ENCODE measurements at places on chromosomes 2 and 18.

GRCh38 chr2:6986301-6986911, 69.2 kb downstream of the RNF144A start:
- DNase-seq: peak; percentile 72

DNA sequence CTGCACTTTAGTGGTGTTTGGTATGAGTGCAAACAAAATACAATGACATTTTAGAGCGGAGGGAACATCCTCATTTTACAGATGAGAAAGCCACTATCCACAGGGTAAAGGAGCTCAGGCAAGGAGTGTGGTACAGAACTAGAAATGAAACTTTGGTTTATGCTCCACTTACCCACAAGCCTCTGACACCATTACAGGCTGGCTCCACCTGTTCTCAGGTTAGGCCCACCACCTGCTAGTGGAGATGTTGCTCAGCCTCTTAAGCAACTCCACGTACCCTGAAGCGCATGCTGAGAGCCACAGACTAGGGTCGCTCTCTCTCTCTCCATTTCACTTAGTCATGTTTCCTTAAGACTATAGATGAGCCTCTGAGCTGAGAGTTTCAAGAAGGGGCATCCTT, 130.0 kb downstream of the MBD2 start:
- no peak for DNase-seq

DNA sequence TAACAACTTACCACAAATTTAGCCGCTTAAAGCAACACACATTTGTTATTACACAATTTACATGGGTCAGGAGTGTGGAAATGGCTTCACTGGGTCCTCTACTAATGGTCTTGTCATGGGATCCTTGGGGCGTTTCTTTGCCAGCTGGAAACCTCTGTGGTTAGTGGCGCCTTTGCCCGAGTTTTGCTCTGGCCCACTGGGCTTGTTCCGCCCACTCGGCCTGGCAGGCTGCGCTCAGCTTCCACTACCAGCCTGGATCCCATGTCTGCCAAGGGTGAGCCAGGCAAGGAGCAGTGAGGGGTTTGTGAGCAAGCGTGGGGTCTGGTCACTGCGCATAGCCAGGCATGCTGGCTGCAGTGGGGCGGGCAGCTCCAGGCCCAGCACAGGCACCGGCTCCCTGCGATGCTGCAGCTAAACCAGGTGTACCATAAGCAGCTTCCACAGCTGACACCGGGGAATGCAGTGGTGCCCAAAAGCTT, 16.2 kb upstream of the MBD2 start:
- DNase-seq: no peak

- no peak for DNase-seq
These were observed 31.5 kb downstream of the DYNC1I2 start for GRCh38 chr2:171718720-171719119.

- no peak for DNase-seq
These were observed 4.3 kb downstream of the ZBTB7C start for GRCh38 chr18:48404716-48405507.

DNA sequence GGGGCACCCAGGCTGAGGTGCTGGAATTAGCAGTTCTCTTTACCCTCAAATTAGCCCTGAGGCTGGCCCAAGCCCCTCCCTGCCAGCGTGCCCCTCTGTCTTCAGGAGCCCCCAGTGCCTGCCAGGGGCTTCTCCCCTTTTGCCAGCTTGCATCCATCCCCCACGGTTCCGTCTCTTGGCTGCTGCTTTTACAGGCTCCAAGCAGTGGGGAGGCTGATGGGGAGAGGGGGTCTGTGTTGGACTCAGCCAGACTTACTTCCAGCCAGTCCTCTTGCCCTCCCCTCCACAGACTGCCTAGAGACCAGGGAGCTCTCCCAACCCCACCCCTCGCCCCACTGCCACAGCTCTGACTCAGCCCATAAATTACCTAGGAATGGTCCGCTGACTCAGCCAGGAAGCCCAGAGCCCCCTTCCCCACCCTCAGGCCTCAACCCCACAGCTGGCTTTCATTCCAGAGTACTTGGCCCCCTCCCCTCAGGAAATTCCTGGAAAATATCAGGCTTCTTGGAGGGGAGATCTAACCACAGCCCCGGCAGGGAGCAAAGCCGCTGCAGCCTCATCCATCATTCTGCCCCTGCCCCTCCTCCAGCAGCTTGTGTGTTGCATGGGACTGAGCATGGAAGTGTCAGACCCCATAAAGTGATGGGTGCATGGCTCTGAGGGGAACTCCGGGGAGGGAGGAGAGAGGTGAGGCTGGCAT, 184.6 kb downstream of the ZFP36L2 start:
- DNase-seq: peak; percentile 79

DNA sequence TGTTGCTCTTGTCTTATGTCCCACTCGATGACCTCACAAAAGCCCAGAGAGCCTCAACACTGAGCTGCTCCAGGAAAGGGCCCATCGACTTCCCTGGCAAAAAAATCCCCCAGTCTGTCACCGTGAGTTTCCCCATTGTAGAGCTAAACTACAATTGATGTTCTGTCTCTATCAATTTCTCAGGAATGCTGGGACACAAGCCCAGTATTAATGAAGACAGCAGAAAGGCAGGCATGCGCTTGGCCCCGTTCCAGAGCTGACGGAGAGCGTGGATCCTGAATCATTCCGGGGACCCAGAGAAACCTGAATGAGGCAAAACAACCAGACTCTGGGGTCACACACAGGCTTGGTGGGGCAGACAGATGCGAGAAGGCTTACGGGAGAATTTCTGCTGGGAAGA, 146.9 kb downstream of the TTC32 start:
- DNase-seq: no peak

- no peak for DNase-seq
These were observed 35.4 kb downstream of the INPP4A start for GRCh38 chr2:98479959-98480524.

DNA sequence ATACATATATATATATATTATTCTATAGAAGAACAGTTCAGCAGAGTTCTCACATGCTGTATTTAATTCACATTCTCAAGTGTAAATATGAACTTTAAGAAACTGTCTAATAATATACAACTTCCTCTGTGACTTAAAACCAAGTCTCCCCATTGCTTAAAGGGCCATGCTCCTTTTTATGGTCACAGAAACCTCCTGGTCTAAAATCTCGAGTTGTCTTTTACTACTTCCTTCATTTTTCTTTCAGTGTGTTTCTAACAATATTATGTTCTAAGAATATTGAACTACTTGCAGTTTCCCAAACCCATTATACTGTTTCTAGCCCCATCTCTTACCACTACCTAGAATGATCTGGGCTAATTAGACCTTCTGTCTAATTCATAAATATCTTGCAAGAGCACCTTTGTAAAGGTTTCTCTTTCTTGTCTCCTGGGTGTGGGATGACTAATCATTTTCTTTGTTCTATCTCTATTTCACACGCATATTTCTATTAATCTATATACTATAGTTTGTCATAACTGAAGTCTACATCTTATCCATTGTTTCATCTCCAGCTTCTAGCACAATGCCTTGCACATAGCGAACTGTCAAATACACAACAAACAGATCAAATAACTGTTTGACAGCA, 48.8 kb downstream of the ERBB4 start:
- no peak for DNase-seq

GRCh38 chr2:120344976-120345581, 857 bp upstream of the INHBB start:
- no peak for DNase-seq

- no peak for DNase-seq
These were observed 709.6 kb downstream of the SOCS6 start for GRCh38 chr18:70998490-70998889.

DNA sequence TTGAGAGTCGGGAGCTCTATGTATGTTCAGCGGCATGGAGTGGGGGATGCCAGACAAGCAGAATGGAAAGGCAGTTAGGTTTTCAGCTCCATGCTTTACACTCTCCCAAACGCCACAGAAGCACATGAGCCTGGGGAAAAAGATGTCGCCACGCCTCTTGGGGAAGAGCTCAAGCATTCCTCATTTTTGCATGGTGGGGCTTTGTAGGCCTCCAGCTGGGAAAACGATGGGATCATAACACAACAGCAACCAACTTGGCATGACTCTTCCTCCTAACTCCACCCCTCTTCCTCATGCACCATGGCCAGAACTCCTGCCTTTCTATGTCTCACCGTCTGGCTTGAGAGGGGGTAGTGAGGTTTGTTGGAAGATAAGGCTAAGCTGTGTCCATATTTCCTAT, 102.6 kb downstream of the PAX3 start:
- no peak for DNase-seq

GRCh38 chr2:201191132-201191875, 8.4 kb downstream of the CASP10 start:
- no peak for DNase-seq

- DNase-seq: no peak
These were observed 98.4 kb upstream of the NEUROD1 start for GRCh38 chr2:181778621-181779201.

DNA sequence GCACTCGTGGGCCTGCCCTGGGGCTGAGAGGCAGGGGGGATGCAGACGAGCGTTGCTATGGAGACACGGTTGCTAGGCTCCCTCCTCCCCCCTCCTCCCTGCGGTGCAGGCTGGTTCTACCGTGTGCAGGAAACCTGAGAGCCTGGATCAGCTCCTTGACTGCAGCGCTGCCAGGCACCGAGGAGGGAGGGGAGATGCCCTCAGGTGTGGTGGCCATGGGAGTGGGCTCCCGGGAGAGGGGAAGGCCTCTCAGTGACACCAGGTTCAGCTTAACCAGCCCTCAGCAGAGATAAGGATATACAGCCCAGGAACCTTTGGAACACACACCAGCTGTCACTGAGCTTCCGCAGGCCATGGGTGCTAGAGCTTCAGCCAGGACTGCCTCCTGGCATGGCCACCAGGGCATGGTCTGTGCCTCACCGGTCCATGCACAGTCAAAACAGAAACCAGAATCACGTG, 124.4 kb upstream of the PXDN start:
- peak; percentile 37 for DNase-seq

GRCh38 chr2:121707344-121707919, 29.2 kb downstream of the NIFK start:
- DNase-seq: no peak

DNA sequence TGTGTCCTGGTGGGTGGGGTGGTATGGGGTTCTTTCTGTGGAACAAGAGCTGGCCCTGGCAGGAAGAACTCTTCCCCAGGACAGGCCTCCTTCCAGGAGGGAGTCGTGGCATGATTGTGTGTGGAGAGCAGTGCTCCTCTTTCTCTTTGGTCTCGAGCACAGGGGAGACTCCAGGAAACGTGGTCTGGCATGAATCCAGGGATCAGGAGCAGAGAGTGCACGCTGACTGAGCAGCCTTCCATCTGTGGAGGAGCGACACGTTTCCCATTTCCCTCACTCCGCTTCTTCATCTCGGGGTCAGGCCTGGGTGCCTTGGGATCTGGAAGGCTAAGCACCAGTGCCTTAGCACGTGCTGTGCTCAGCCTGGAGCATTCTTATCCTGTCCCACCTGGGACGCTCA, 132.0 kb upstream of the HDAC4 start:
- no peak for DNase-seq

DNA sequence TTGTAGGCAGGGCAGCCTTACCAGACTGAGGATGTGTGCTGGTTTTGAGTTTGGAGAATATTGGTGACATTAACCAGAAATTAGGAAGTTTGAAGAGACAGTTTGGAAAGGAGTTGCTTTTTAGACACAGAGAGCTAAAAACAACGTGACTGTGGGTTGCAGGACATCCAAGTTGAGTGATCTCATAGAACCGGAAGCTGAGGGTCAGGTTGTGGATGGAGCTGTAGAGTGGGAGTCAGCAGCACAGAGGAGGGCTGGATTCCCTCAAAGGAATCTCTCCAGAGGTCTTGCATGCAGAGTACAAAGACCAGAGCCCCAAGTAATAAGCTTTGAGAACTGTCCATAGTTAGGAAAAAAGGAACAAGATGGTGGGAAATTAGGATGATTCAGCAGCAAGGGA, 9.3 kb downstream of the MAPRE3 start:
- DNase-seq: no peak

- DNase-seq: no peak
These were observed 74.9 kb upstream of the DLX2 start for GRCh38 chr2:172177581-172177980.

GRCh38 chr2:85589982-85590791, 5.4 kb upstream of the RNF181 start:
- DNase-seq: no peak

DNA sequence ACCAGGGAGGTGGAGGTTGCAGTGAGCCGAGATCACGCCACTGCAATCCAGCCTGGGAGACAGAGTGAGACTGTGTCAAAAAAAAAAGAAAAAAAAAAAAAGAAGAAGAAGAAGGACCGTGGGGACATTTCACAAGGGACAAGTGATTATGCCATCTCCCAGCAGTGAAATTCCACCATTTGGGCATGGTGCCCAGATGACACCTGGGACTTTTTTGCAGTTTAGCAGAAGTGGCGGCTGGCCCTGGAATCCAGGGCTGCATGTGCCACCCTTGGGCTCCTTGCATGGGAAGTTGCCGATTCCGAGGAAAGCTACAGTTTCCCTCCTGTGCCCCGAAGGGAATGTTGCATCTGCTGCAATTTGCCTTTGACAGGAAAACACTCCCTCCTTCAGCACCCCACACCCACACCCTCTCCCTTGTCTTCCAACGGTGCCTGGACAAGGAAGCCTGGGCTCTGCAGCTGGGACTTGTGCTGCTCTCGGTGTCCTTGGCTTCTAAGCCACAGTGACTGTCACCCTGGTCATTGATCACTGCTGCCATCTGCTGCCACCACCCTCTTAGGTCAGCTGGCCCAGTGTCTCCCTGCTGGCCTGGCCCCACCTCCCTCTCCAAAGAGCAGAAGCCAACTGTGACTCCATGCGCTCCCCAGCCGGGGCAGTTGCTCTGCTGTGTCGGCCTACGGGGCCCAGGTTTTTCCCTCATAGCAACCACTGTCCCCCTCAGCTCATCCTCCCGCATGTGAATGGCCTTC, 56.4 kb upstream of the LRRC30 start:
- DNase-seq: no peak

- DNase-seq: no peak
These were observed 29.7 kb downstream of the CCBE1 start for GRCh38 chr18:59667488-59667887.

GRCh38 chr2:9053534-9053931, 50.0 kb upstream of the MBOAT2 start:
- no peak for DNase-seq

DNA sequence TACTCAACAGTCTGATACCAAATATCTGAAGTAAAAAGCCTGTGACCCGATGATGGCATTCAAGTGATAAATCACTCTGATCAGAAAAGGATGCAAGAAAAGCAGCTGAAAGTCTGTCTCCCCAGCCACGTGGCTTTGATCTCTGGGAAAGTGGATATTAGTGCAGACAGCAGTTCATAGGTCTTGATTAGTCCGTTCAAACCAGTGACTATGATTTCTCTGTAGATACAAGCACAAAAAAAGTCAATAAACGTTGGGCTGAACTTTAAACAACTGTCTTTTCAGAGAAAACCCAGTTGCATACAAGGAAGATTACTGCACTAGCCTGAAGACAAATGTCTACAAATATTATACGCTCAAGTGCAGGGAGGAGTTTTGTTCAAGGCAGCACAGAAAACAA, 107.7 kb upstream of the CDC42EP3 start:
- no peak for DNase-seq
